ENCODE measurements at places on chromosomes 2 and 18.

DNA sequence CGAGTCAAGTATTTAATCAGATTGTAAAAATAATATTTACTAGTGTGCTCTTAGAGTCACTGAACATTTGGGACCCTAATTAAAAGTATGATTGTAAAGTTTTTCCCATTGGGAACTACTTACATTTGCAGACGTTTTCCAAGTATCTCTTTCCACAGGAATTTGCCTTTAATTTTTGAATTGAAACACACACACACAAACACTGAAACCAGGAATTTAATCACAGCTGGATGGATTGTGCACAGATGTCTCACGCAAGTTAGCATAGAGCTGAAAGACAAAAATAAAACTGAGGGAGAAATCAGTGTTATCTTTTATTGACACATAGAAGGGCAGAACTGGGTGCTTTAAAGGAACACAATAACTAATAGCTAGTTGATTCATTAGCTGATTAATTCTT, 230.7 kb downstream of the RND3 start:
- no peak for DNase-seq

DNA sequence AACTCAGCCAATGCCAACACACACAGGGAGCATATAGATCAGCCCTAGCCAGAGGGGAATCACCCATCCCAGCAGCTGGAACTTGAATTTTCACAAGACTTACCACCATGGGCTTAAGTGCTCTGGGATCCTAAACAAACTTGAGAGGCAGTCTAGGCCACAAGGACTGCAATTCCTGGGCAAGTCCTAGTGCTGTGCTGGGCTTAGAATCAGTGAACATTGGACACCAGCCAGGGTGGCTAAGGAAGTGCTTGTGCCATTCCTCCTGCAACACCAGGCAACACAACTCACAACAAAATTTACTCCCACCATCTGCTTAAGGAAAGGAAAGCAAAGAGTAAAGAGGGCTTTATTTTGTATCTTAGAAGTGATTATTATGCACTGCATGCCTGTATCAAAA, 38.9 kb downstream of the SRD5A2 start:
- DNase-seq, result no peak

GRCh38 chr2:72011370-72011689, 136.3 kb downstream of the CYP26B1 start:
- no peak for DNase-seq

DNA sequence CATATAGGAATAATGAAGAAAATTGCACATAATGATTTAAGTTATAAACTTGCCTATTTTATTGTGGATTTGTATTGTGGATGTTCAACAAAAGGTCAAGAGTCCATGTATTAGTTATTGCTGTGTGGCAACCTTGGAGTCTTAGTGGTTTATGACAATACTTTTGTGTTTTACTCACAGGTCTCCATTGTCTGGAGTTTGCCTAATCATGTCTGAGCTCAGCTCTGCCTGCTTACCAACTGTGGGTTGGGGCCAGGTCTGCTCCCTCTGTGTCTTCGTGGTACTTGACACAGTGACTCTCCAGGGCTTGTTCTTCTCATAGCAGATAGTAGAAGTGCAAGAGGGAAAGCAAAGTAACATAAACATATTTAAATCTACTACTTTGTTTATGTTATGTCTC, 382.5 kb downstream of the CBLN2 start:
- no peak for DNase-seq

DNA sequence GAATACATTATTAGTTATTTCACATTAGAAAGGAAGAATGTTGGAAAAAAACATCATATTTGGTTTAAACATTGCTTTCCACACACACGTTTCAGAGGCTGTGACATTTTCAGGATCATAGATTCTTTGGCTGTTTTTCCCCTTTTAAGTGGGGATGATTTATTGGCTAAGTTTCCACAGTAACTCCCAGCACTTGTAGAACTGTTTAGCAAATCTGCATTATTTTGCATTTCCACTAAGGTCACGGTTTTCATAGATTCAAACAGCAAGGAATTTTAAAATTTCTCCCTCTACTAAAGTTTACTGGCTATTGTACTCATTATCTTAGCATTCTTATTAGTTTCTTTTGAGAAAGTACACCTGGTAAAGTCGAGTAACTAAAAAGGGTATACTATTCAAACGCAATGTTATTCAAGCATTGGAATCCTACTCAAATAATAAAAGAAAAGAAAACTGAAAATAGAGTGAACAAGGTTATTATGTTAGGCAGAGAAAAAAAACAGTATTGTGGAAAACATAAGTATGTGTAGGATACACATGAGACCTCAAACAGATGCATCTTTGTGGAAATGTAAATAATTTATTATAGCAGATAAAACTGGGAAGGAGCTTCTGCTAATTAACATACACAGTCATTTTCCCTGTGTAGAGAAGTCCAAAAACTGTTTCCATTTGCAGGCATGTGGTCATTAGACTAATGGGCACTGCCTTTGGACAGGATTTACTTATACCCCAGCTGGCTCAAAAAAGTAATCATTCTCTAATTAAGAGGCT, 633.8 kb downstream of the NRXN1 start:
- DNase-seq, result no peak

GRCh38 chr2:120820953-120821279, 85.2 kb downstream of the GLI2 start:
- no peak for DNase-seq

DNA sequence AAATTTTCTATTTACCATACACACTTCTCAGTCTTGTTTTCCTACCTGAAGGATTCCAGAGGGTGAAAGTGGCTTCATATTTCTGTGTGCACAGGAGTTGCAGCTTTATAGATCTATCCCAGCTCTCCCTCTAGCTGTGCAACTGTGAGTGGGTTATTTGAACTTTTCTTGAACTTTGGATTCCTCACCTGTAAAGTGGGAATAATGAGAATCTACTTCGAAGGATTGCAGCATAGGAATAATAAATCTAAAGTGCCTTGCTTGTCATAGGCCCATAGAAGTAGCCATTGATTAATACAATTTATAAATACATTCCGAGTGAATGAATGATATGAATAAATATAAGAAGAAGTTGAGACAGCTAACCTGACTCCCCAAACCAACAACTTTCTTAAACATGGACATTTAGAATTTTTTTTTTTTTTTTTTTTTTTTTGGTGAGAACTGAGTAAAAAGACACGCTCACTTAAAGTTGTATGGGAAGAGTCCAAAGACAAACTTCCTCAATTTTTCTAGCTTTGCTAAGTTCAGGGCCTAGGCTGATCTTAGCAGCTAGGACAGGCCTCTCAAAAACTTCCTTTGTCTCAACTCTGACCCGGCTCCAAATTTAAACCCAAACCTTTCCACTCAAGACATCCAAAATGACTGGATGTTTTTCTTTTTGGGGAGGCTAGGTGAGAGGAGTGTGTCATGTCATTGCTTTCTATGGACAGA, 203.3 kb upstream of the FBXO11 start:
- no peak for DNase-seq

DNA sequence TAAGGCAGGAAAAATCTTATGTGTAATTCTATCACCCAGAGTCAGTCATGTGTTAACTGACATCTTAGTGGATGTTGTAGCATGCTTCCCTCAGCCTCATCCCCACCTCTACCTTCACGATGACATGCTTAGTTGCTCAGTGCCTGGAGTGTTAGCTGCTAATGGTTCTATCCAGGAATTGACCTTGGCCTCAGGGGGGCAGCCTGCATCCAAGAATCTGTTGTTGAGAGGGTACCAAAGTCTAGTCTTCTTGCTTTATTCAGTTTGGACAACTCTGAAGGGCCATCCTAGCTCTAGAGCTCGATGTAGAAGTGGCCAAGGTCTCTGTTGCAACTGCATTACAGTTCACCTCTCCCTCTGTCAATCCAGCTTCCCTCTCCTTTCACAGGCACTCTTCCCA, 61.2 kb downstream of the ACYP2 start:
- no peak for DNase-seq

DNA sequence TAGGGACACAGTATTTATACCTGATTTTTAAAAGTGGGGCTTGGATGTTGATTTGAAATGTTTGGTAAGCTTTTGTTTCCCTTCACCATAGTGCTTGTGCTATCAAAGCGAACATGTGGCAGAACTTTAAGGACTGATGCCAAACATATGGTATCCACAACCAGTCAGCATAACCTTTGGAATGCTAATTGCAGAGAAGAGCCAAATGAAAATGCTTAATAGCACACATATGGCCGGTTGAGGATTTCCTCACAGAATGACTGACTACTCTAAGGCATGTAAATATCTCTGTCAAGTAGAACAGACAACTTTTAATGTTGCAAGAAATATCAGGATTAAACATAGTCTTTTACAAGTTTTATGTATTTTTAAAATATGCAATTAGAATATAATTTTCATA, 120.9 kb upstream of the COL3A1 start:
- no peak for DNase-seq

- no peak for DNase-seq
Measured at GRCh38 chr18:33751613-33752221, 173.7 kb downstream of the ASXL3 start.

DNA sequence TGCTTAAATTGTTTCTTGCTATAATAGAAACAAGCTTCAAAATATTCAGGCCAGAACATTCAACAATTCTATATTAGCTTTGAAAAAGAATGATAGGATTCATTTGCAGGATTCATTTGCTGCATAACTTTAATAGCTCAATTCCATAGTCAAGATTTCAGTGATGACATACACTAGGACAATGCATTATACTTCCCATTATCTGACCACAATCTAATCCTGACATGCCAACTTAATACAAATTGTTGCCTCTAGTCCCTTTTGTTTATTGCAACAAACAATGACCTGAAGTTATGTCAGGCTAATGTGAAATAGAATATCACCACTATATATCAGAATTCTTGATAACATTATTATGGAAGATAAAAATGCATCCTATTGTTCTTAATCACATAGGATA, 169.4 kb downstream of the DNAH7 start:
- DNase-seq, result no peak

- DNase-seq, result no peak
Measured at GRCh38 chr2:54143780-54144179, 28.4 kb downstream of the ACYP2 start.

All from effector memory CD4-positive, alpha-beta T cell (primary cell).